Activated B cell treated with CpG ODN at 0.5 μM for 24 hours (primary cell): ENCODE measurements at places on chromosomes 6 and 20. TPM values are rescaled to one million over a fixed set of nuclear protein-coding genes. Genes with fewer than 3 reads are reported as not detected.
A peak's percentile ranks its signal among the peaks of the same experiment; 100 is the strongest.

ESF1 gene
- 15.5 and 15.8 TPM in 2 replicates for total RNA-seq

GRCh38 chr6:126804332-126805064 is 314.0 kb upstream of the RSPO3 start:
- no peak overlapping the region for H3K4me3 ChIP-seq
- DNase-seq, result no peak
- H3K27me3 ChIP-seq, result peaks cover 2% of the 10 kb centered on the region
- no peak overlapping the region for H3K27ac ChIP-seq
- no peaks in the 10 kb centered on the region for H3K4me1 ChIP-seq

EYS gene
- not detected in 2 replicates for total RNA-seq

PLCG1 gene
- total RNA-seq, result 61.1 and 61.8 TPM in 2 replicates

PPP1R3D gene
- total RNA-seq, result 7.1 and 7.5 TPM in 2 replicates

CDC25B gene
- total RNA-seq, result 21.6 and 24.3 TPM in 2 replicates

DNA sequence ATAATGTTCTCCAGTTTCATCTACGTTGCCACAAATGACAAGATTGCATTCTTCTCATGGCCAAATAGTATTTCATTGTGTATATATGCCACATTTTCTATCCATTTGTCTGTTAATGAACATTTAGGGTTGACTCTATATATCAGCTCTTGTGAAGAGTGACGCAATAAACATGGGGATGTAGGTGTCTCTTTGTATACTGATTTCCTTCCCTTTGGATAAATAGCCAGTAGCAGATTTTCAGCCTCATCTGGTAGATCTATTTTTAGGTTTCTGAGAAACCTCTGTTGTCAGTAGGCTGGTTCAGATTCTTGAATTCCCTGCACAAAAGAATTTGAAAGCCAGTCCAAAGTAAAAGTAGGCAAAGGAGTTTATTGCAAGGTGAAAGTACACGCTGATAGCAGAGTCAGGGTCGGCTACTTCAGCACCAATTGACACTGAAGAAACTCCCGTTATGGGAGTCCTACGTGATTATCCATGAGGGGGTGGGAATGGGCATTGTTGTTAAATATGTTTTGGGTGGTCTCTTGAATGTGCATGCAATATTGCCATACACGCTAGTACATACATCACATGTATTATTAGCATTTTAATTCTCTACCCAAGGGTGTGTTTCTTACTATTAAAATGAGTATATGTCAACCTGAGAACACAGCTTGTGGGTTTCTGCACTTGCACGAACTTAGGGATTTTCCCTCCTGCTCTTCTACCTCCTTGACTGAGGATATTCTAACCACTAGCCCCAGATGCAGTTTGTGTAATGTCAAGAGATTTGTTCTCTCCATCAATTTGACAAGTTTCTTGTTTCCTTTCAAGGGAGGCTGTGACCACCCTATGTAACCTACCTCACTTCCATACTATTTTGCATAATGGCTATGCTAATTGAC is 14.4 kb upstream of the SLC17A2 start:
- no peak overlapping the region for H3K27ac ChIP-seq
- DNase-seq, result no peak
- H3K4me1 ChIP-seq, result peaks cover 16% of the 10 kb centered on the region

DNA sequence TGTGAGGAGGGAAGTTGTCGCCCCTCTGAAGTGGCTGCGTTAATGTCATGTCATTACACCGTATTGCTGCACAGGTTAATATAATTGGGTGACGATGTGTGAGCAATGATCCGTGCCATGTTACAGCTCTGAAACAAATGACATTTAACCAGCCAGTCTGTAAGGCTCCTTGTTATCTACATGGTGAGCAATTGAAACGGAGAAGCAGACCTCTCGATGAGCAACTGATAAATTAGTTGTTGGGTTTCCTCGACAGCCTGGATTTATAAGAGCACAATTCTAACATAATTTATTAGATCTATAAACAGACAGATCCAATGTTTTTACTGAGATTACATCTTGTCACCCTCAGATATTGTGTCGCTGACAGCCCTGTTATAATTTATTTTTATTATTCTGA is 49.9 kb upstream of the MAFB start:
- H3K4me3 ChIP-seq, result no peak overlapping the region
- no peaks in the 10 kb centered on the region for H3K36me3 ChIP-seq
- H3K27me3 ChIP-seq, result peaks cover 14% of the 10 kb centered on the region
- no peak for DNase-seq
- peaks cover 7% of the 10 kb centered on the region for H3K4me1 ChIP-seq

NECAB3 gene
- total RNA-seq, result 7.5 and 8.4 TPM in 2 replicates

DNA sequence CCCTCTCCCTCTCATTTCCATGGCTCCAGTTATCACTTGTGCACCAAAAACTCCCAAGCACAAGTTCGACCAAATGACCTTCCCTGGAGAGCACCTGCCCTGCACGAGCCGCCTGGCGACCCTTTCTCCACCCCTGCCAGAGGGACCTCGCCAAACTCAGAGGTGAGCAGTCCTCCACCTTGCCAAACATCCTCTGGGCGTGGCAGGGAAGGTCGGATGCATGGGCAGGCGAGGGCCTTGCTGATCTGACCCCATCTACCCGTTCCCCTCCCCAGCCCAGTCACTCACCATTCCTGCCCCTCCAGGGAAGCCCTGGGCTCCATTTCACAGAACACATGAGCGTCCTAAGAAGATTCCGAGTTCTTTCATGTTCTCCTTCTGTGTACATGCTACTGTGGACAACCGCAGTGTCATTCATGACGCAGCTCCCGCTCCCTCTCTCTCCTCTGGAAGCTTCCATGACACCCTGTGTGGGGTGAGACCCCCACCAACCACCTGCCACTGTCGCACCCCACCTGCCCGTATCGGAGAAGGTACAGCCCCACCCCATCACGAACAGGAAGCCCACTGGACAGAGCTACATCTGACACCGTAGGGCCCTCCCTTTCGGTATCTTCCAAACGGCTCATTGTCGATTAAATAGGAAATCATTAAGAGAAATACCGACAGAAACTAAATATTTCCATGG is 104.3 kb downstream of the DACT2 start:
- H3K4me1 ChIP-seq, result no peaks in the 10 kb centered on the region
- no peaks in the 10 kb centered on the region for H3K27me3 ChIP-seq
- no peaks in the 10 kb centered on the region for H3K36me3 ChIP-seq
- no peak overlapping the region for H3K27ac ChIP-seq

TUBB2B gene
- total RNA-seq, result not detected in 2 replicates

SUN5 gene
- not detected in 2 replicates for total RNA-seq

GRCh38 chr20:47432834-47433210 is 68.9 kb upstream of the NCOA3 start:
- H3K27ac ChIP-seq, result peak overlapping the region; percentile 38
- no peaks in the 10 kb centered on the region for H3K36me3 ChIP-seq
- H3K27me3 ChIP-seq, result no peaks in the 10 kb centered on the region

DNA sequence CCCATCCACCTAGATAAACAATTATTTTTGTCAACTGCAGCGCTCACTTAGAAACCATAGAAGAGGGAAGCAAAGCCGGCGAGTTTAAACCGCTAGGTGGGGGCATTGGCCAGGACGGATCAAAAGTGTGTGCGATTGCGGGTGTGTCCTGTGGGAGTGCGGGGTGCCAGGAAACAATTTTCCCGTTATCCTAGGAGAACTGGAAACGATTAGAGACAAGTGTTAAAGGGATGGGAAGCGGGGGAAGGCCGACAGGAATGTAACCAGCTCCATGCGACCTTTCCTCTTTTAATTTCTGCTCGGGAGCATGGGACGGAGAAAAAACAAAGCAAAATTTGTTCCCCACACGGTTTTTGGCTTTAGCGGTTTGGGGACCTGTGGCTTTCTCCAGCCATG is 2.8 kb upstream of the HTR1B start:
- peaks cover 3% of the 10 kb centered on the region for H3K36me3 ChIP-seq
- peak overlapping the region; percentile 84 for H3K4me3 ChIP-seq
- H3K27ac ChIP-seq, result no peak overlapping the region
- peaks cover 12% of the 10 kb centered on the region for H3K4me1 ChIP-seq

- no peak overlapping the region for H3K4me3 ChIP-seq
- no peaks in the 10 kb centered on the region for H3K36me3 ChIP-seq
- DNase-seq, result no peak
- no peaks in the 10 kb centered on the region for H3K4me1 ChIP-seq
Measured at GRCh38 chr20:8721098-8721497, 347.8 kb upstream of the PLCB4 start.

GRCh38 chr6:148983966-148984365 is 237.1 kb downstream of the UST start:
- peaks cover 31% of the 10 kb centered on the region for H3K4me1 ChIP-seq
- DNase-seq, result no peak
- peaks cover 6% of the 10 kb centered on the region for H3K36me3 ChIP-seq
- no peaks in the 10 kb centered on the region for H3K27me3 ChIP-seq

- no peak for DNase-seq
- H3K27ac ChIP-seq, result no peak within 1 kb of the TSS
- peak within 1 kb of the TSS; percentile 77 for H3K4me3 ChIP-seq
- peaks cover 52% of the 10 kb centered on the region for H3K4me1 ChIP-seq
- no peaks in the 10 kb centered on the region for H3K27me3 ChIP-seq
Measured at GRCh38 chr6:3751077-3751729, at the start of gene PXDC1. PXDC1 (minus strand) TSS chr6:3751713; CDS start chr6:3751531, 182 bp downstream.

PPP1R16B gene
- 98.3 and 99.3 TPM in 2 replicates for total RNA-seq

DNA sequence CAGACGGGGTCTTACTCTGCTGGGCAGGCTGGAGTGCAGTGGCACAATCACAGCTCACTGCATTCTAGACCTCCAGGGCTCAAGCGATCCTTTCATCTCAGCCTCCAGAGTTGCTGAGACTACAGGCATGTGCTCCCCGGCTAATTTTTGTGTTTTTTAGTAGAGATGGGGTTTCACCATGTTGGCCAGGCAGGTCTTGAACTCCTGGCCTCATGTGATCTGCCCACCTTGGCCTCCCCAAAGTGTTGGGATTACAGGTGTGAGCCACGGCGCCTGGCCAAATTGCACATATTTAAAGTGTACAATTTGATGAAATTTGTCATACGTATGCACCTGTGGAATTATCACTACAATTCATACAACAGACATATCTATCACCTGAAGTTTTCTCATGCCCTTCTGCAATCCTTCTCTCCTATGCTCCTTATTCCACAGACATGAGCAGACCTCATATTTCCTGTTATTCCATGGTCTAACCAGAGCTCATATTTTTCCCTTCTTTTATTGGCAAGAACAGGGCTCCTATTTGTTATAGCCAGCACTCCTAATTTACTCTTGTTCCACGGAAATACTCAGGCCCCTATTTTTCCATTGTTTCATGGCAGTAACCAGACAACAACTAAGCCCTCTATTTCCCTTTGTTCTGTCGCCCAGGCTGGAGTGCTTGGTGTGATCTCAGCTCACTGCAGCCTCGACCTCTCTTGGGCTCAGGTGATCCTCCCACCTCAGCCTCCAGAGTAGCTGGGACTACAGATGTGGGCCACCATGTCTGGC is 2.2 kb upstream of the CSTL1 start:
- no peaks in the 10 kb centered on the region for H3K36me3 ChIP-seq
- no peaks in the 10 kb centered on the region for H3K4me1 ChIP-seq
- H3K27me3 ChIP-seq, result peaks cover 5% of the 10 kb centered on the region
- no peak for DNase-seq
- no peak overlapping the region for H3K27ac ChIP-seq

DNA sequence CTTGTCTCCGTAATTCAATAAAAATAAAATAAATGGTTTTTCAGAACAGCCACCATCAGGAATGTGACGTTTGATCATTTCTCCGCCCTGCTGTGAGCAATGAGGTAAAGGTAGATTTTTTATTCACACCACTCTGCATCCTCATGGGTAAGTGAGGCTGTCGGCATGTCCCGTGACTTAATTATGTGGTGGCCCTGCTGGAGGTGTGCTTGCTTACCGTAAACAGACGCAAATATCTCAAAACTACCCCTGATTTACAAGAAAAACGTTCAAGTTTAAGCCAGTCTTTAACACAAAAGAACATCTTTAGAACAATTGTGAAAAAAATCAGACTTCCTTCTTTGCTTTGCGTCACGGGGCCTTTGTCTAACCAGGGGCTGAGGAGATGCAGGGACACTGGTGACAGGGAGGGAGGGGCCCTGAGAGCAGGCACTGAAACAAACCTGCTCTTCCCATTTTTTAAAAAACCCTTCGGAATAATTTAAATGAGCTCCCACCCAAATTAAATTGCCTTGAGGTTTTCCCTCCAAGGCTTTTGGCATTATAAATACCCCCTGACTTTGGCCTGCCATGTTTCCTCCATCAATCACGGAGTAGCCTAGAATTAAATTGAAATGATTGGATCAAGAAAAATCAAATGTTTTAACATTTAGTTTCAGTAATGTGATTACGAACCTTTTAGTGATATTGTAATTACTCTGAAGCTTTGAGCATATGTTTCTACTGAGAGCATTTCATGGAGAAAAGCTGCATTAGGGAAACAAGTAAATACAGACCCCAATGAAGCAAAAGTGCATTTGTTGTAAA is 13.4 kb downstream of the PRKN start:
- no peaks in the 10 kb centered on the region for H3K36me3 ChIP-seq
- H3K27ac ChIP-seq, result no peak overlapping the region
- no peak overlapping the region for H3K4me3 ChIP-seq
- no peak for DNase-seq

DNA sequence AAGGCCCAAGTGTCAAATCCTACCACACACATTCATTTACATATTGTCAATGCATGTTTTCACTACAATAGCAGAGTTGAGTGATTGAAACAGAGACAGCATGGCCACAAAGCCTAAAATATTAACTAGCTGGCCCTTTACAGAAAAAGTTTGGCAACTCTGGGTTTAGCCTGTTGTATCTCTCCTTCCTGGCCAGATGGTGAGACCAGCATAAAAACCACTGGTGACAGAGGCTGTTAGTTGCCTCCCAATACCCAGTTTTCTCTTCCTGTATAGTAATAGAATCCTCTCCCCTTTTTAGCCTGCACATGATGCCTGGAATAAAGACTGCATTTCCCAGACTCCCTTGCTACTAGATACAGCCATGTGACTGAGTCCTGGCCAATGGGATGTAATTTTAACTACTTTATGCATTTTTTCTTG is 100.0 kb upstream of the TAB2 start:
- no peaks in the 10 kb centered on the region for H3K36me3 ChIP-seq
- H3K4me3 ChIP-seq, result no peak overlapping the region
- no peak for DNase-seq
- no peak overlapping the region for H3K27ac ChIP-seq

DNA sequence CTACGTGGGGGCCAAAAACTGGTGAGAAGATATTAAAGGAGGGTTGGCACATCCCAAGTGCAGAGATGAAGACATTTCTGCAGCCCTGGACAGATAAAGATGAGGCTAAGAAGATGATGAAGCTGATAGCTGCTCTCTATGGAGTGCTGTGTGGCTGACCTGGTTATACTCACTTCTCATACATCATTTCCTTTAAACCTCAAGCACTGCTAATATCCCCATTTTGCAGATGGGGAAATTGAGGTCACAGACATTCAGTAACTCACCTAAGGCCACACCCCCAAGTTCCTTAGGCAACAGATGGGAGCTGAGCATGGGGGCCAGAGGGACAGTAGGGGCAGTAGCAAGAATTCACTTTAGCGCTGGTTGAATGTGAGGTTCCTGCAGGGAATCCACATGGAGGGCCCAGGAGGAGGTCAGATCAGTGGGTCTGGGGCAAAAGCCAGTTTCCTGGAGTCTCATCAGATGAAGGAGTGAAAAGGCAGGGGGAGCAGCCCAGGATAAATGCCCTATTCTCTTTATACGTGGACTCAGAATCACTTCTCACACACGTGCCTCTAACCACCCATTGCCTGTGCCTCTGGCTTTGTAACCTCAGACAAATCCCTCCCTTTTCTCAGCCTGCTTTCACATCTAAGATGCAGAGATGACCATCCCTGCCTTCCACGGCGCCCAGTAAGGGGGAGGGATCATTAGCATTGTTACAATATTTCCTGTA is 125.8 kb downstream of the NFATC2 start:
- peak overlapping the region; percentile 86 for H3K27ac ChIP-seq
- peaks cover 76% of the 10 kb centered on the region for H3K4me1 ChIP-seq
- no peak overlapping the region for H3K4me3 ChIP-seq

- no peak for DNase-seq
- H3K27me3 ChIP-seq, result peaks cover 68% of the 10 kb centered on the region
- peak overlapping the region; percentile 83 for H3K27ac ChIP-seq
- H3K36me3 ChIP-seq, result no peaks in the 10 kb centered on the region
Measured at GRCh38 chr20:21100578-21101452, 5.3 kb downstream of the LINC00237 start.
